ENCODE measurements at places on chromosomes 16 and 17.

DNA sequence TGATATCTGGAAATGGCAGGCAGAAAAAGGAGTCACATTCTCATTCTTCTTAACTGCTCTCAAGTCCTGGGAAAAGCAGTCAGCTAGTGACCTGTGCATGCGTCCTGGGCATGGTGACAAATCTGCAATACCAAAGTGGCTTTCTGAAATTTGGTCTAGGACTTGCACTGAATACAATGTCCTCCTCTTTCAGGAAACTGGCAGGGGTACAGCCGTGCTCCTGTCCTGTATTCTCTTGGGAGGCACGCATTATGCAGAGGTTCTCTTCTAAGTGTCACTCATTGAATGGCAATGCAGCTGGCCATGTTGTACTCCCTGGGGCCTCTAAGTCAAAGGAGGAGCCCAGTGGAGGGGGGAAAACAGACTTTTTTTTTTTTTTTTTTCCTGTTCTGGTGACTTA is 10.6 kb downstream of the PHF12 start:
- no peak for DNase-seq

- DNase-seq, result peak; percentile 38
These were observed 28.8 kb downstream of the MSI2 start for GRCh38 chr17:57284984-57285646.

GRCh38 chr16:57999366-57999970 is 1.0 kb downstream of the ZNF319 start:
- peak; percentile 10 for DNase-seq

GRCh38 chr16:88610909-88611812 is 27.2 kb upstream of the IL17C start:
- no peak for DNase-seq

DNA sequence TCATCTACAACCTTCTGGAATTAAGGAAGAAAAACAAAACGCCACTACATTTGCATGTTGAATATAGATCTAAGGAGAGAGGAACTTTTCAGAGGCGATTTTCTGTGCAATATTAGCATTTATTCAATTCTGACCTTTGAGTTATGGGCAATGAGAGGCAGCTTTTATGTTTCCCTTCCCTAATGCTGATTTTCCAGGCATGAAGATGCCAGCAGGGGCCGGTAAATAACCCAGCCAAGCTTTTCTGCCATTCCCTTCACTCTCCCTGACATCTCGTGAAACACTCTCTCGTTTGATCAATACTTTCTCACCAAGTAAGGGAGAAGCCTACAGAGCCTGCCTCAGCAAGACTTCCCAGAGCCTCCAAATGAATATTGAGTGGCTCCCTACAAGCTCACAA is 470.5 kb upstream of the GOT2 start:
- DNase-seq, result no peak
